IMR-90 (cell line): ENCODE measurements at places on chromosomes 3 and 15. TPM values are rescaled to one million over a fixed set of nuclear protein-coding genes. Genes with fewer than 3 reads are reported as not detected.

The C15orf62 gene
- total RNA-seq = under 0.01 TPM in 1 of 2 replicates, not detected in the other

The TMOD3 gene
- total RNA-seq = 22.0 and 51.1 TPM in 2 replicates

The C2CD4A gene
- not detected in 2 replicates for total RNA-seq

The SLC7A14 gene
- total RNA-seq = 6.7 and 6.8 TPM in 2 replicates

The SLC15A2 gene
- total RNA-seq = under 0.01 and 0.18 TPM in 2 replicates

The SLC27A2 gene
- total RNA-seq = under 0.01 TPM in 1 of 2 replicates, not detected in the other
